D721Med (cell line): ENCODE measurements at places on chromosomes 2 and 18.

DNA sequence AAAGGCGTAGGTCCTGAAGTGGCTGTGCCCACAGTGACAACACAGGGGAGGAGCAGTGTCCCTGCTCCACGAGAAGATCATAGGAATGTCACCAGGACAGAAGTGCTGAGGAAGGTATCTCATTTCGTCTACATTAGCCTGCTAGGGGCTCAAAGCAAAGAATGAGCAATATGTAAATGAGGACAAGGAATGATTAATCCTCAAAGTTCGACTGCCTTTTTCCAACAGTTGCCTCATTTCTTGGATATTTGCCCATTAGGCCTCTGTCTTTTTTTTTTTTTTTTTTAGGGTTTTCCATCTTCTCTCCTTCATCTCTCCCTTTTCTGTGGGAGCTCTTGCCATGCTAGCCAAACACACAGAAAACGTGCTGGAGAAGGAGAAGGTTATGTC, 105.2 kb upstream of the ARHGAP28 start:
- DNase-seq = no peak

DNA sequence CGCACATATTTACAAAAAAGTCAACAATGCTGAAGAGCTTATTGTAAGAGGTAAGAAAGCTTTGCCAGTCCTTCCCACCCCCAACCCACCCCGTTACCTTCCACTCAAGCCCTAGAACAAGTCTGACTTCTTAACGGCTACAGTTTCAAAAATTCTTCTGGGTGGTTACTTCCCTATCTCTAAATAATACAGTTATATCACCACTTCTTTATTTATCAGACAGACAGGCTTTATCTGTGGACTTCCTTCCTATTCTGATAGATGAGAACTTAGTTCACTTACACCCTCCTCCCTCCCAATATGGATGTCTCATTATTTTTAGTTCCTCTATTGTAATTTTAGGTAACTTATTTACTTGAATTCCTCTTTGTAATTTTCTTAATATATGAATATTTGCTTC, 26.7 kb upstream of the ACTR3 start:
- DNase-seq = no peak

GRCh38 chr2:197201874-197202273, 108.7 kb downstream of the ANKRD44 start:
- DNase-seq = no peak

DNA sequence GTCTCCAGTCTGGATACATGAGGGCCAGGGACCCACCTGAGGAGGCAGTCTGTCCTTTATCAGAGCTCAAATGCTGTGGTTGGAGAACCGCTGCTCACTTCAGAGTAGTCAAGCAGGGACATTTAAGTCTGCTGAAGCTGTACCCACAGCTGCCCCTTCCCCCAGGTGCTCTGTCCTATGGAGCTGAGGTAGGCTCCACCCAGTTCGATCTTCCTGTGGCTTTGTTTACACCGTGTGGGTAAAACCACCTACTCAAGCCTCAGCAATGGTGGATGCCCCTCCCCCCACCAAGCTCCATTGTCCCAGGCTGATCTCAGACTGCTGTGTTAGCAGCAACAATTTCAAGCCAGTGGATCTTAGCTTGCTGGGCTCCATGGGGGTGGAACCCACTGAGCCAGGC, 731.4 kb upstream of the HS6ST1 start:
- no peak for DNase-seq

DNA sequence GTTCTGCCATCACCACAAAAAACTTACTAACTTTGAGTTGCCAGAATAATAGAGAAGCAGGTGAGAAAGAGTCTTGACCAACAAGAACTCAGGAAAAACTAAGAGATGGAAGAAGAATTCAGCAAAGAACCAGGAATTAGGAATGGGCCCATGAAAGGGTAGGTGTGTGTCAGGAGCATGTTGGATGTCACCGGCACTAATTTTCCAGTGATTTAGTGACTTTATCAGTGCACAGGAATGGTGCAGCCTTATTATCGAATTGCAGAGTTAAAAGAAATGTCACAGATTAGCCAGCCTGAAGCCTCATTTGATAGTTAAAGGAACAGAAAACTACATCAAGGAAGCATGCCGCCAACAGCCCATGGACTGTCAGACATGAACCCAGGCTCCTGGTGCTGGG, 9.0 kb upstream of the BOD1L2 start:
- DNase-seq = no peak

DNA sequence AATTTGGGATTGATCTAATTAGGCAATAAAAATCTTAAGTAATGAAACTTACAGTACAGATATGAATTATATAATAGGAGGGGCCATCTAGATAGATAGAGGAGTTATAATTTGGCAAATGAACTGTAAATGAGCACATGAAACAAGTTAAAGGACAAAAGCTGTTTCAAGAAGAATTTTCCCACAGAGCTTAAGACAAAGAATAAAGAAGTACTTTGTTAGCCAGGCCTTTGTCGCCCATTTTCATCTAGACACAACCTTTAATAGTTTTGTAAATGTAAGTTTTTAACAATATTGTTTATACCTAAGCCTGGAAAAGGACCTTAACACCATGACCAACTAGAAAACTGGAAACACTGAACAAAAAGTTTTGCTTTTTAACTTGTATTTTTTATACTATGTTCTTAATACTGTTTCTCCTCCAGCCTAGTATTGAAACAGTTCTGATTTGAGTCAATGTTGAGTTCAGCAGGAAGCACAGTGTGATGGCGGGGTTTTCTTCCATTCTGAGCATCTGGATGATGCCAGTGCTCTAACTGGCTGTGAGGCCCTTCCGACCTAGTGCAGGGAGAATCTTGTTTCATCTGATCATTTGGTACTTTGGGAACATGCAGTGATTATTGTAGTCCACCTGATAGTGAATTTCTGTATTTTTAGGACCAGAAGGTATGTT, 37.6 kb downstream of the FARP2 start:
- no peak for DNase-seq

- no peak for DNase-seq
Observed at GRCh38 chr2:218149098-218149497, 17.7 kb downstream of the CXCR1 start.
